ENCODE measurements at places on chromosomes 11 and 22.
A peak's percentile ranks its signal among the peaks of the same experiment; 100 is the strongest.

GRCh38 chr11:74490941-74491340 is 2.6 kb downstream of the LIPT2 start:
- no peak for DNase-seq

- DNase-seq = no peak
Measured at GRCh38 chr11:58905011-58905720, 34.1 kb upstream of the GLYATL1 start.

- DNase-seq = no peak
Measured at GRCh38 chr11:2074266-2074825, 64.8 kb downstream of the IGF2 start.

GRCh38 chr22:26452236-26453016 is 23.4 kb downstream of the ASPHD2 start:
- no peak for DNase-seq

- no peak for DNase-seq
Measured at GRCh38 chr22:17566776-17567175, 3.5 kb downstream of the SLC25A18 start.

DNA sequence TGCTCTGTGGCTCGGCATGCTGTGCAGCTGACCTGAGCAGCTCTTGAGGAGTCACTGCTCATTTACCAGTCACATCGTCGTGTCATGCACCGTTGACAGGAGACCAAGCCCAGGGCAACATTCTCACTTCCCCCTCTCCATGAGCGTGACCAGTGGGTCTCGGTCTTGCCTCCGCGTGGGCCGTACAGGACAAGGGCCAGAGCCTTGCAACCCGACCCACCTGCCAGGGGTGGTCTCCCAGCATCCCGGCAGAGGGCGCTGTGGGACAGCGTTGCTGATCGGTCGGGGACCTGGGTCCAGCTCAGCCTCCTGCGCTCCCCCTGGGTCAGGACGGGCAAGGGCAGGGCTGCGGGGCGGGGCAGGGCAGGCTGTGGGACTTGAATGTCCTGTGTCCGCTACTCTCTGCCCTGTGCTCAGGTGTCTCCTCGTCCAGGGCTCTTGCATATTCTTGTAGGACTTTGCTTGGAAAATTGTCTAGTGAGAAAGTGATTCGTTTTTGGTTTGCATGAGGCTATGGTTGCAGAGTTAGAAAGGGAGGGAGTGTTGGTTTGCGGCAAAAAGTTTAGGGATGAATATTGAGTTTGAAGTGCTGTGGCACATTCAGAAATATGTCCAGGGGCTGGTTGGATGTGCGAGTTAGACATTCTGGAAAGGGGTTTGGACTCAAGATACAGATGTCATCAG is 16.2 kb downstream of the EIF4G2 start:
- peak; percentile 74 for DNase-seq

DNA sequence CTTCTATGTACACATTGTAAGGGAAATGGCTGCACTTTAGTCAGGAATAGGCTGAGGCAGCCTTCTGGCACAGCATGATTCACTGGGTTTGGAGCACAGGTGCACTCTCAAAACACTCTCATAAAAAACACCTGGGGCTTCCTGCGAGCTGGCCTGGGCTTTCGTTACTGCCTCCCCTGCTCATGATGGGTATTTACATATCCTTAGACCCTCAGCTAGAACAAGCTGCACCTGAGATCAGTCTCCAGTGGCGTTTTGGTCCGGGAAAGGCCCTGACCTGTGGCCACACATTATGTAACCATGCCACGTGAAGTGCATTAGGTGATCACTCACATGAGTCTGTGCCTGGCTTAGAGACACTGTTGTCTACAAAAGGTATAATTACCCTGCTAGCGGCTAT is 321.7 kb downstream of the TMEM135 start:
- no peak for DNase-seq

GRCh38 chr11:100316952-100317351 is 370.1 kb upstream of the ARHGAP42 start:
- DNase-seq = no peak

- no peak for DNase-seq
Measured at GRCh38 chr11:73366953-73367352, 9.2 kb upstream of the RELT start.

- no peak for DNase-seq
Measured at GRCh38 chr11:83153764-83154163, 3.2 kb upstream of the PCF11 start.

GRCh38 chr11:105073456-105074165 is 28.5 kb upstream of the CARD16 start:
- DNase-seq = no peak

- no peak for DNase-seq
Measured at GRCh38 chr11:57429946-57430345, 3.0 kb upstream of the SLC43A3 start.

DNA sequence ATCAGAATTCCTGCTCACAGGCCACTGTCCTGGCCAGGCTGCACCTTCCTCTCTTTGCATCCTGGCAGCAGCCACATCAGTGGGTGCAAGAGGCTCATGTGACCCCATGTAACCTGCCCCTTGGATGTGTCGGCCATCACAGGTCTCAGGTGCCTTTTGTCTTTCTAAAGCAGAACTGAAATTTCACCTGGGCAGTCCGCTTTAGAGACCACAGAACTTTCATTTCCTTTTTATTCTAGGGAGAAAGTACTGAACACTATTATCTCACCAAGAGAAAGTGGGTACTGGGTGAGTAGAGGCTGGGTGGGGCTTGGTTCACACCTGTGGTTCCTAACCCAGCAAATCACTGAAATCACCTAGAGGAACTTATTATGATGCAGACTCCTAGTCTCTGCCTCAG is 51.7 kb upstream of the NUP160 start:
- no peak for DNase-seq

- no peak for DNase-seq
Measured at GRCh38 chr11:119941636-119942411, 196.1 kb downstream of the TRIM29 start.

- no peak for DNase-seq
Measured at GRCh38 chr11:1232883-1233321, 10.0 kb downstream of the MUC5B start.

DNA sequence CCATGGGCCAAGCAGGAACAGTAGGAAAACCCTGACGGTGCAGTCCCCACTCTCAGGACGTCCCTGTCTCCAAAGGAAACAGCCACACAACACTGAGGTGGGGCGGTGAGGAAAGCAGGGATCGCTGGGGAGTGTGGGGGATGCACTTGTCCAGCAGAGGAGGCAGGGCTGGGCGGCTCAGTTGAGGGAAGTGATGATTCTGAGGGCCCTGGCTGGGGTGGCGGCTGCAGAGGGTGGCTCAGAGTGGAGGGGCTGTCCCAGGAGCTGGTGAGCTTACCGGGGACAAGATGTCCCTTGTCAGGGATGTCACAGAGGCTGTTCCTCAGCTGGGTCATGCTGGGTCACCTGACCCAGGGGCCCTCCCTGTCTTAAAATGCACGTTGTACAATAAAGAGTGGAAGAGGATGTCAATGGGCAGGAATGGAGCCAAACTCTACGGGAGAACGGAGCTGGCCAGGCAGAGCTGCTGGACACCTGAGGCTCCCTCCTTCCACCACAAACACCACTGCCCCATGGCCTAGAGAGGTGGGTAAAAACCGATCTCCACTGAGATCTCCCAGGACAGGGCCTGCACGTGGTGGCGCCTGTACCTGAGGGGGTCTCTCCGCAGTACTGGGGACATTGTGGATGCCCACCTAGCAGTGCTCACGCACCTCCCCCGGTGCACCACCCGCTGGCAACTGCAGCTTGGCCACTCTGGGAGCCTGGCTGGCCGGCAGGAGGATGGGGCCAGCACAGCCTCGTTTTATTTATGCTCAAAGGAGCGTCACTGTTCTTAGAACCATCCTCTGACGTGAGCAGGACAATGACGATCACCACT is 9.7 kb upstream of the EFCAB6 start:
- no peak for DNase-seq

DNA sequence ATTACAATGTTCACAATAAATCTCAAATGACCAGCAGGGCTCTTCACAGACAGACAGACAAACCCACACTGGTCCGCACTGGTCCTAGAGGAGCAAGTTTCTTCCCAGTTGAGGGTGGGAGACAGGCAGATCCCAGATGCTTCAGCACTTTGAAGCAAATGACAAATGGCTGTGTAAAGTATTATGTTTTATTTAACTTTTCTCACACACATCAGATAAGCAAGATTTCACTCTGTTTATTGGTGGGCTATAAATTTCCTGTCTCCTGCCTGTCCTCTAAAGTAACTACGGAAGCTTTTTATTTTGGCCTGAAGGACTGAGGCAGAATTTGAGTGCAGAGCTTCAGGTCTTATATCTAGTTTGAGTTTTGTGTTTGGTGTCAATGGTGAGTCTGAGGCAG is 174.7 kb upstream of the MTNR1B start:
- DNase-seq = no peak

GRCh38 chr11:993632-994167 is 42.8 kb downstream of the MUC6 start:
- no peak for DNase-seq

DNA sequence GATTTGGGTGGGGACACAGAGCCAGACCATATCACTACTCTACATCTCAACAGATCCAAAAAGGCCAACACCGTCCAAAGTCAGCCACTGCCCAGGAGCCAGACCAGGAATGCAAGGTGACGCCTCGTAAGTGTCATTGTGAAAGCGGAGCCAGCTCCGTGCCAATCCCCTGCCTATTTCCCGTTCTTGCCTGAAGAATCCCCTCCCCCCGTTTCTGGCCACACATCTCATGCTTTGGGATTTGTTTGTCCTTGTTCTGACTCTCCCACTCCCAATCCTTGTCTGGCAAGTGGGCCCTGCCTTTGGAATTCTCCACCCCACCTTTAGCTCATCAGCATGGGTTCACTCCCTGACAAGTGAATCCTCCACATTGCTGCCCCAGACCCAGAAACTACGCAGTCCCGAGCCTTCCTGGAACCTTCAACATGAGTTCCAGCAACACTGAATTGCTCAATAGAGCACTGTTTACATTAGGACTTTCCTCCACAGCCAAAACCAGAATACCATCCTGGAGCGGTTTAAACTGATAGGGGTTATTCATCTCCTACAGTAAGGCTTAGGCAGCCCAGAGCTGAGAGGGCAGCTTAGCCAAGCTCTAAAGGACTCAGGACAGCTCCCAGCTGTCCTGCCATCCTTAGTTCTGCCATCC is 6.0 kb upstream of the SLC35C1 start:
- DNase-seq = no peak

- no peak for DNase-seq
Measured at GRCh38 chr11:102223859-102224258, 93.4 kb upstream of the BIRC3 start.

GRCh38 chr11:133425245-133425644 is 107.1 kb downstream of the OPCML start:
- no peak for DNase-seq

GRCh38 chr11:65822776-65823528 is 10.8 kb upstream of the SNX32 start:
- DNase-seq = no peak

DNA sequence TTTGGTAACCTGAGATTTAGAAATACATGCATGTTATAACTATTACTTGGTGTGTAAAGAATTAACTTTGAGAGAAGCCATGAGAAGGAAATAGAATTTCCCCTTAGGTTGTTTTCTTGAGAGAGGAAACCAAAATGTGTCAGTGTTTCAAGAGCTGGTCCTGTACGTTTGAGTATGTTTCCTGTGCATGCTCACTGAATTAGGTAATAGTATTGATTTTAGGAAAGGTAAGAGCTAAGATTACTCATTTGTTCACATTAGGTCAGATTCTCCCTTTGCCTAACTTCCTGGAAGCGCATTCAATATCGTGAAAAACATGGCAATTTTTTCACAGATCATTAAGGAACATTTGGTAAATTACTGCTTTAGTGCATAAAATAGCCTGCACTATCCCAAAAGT is 49.3 kb upstream of the RDX start:
- no peak for DNase-seq

DNA sequence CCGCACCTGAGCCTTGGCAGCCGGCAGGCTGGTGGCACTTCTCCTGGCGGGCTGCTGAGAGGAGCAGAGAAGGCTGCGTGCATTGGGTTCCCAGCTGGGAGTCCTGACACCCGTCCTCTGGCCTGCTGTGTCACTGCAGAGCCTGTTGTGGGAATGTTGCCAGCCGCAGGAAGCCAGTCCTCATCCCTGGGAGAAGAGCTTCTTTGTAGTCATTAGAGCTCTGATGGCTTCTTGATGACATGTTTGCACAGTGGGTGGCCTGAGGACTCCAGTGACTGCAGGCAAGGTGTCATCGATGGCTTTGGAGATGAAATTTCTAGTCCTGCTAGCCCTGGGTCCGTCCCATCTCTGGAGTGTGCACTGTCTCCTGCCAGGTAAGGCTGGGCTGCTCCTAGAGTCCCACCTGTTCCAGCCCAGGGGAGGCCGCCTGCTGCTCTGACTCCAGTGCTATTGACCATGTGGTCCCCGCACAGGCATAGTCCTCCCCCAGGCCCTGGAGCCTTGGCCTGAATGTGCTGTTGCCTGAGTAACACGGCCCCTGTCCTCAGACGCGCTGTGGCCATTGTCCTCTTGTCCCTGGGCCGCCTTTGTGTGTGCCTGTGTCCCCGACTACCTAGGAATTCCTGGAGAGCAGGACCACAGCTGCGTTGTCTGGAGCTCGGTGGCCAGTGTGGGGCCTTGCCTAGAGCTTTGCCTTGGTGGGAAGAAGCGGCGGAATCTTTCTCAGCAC is 129.2 kb downstream of the CACNA1I start:
- DNase-seq = no peak

DNA sequence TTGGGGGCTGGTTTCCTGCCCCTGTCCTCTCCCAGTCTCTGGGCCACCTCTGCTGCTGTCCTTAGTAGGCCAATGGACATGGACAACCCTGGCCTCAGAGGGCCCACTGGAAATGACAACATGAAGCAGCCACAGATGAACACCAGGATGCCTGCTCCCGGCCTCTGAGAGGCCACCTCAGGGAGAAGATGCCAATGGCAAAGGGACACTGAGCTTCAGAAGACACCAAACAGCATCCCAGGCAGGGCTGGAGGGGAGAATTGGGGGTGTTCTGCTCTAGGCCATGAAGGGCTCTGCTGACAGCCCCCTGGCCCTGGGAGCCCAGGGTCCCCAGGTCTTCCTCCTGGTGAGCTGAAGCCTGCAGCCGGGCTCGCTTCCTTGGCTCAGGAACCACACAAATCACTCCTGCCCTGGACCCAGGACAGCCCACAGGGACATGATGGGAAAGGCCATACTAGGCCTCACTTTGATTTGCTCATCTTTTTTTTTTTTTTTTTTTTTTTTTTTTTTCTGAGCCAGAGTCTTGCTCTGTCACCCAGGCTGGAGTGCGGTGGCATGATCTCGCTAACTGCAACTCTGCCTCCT is 45.3 kb downstream of the TPBGL start:
- no peak for DNase-seq

- no peak for DNase-seq
Measured at GRCh38 chr22:36294293-36294620, 41.3 kb downstream of the APOL1 start.

DNA sequence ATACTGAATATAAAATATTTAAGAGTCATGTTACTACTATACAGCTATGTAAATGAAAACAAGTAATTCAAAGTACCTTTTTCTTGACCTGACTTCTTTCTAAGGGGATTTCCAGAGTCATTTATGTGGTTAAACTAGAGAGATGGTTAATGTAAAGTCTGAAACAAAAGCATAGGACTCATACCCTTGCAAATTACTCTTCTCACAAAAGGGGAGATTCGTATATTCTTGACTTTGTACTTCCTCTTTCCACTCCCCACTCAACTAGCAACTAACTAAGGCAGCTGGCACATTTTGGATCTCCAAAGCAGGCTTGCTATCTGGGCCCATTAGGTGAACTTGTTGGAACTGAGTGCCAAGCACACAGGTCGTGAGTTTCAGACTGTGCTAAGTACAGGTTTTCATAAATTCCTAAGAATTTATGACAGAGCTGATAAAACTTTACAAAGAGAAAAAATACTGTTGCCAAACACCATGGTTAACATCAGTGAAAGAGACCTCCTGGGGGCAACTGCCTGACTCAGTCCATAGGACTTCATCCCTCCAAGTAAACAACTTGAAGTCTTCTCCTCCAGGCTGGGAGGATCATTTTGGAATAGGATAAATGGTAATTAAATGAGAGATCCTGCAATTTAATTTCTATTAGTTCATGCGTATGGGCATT is 77.0 kb upstream of the DDI1 start:
- DNase-seq = no peak

Data from activated CD4-positive, alpha-beta T cell treated with anti-CD3 and anti-CD28 coated beads, Interleukin-2, amount 50 U/mL, for 24 hours (primary cell).